ENCODE measurements at places on chromosomes 12 and 14. TPM values are rescaled to one million over a fixed set of nuclear protein-coding genes. Genes with fewer than 3 reads are reported as not detected.

The KRT80 gene
- total RNA-seq: not detected

The CCDC177 gene
- under 0.01 TPM for total RNA-seq

The AGAP2 gene
- 0.15 TPM for total RNA-seq

The GTF2H3 gene
- 48.1 TPM for total RNA-seq

The NKX2-1 gene
- total RNA-seq: not detected

The IL26 gene
- not detected for total RNA-seq

The CYP27B1 gene
- 0.15 TPM for total RNA-seq

The LAG3 gene
- 0.15 TPM for total RNA-seq

The MED13L gene
- 93.1 TPM for total RNA-seq
